ENCODE measurements at places on chromosomes 12 and 14.

DNA sequence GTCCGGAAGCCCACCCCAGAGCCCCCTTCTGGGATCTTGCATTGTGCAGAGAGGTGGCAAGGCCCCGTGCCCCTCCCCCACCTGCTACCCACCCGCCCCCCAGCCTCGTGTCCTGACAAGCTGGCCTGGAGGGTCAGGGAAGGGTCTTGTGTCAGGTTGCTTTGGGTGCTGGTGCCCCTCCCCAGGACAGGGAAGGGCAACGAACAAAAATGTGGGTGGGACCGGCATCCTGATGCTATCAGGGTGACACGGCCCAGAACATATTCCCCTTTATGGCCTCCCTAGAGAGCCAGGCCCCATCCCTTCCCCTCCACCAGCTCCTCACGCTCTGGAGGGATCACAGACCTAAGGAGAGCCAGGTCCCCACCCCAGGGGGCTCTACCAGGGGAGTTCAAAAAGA lies 38.7 kb upstream of the TMEM179 start:
- DNase-seq, result no peak

- DNase-seq, result no peak
Observed at GRCh38 chr14:58864751-58865513, 227.2 kb downstream of the DACT1 start.

DNA sequence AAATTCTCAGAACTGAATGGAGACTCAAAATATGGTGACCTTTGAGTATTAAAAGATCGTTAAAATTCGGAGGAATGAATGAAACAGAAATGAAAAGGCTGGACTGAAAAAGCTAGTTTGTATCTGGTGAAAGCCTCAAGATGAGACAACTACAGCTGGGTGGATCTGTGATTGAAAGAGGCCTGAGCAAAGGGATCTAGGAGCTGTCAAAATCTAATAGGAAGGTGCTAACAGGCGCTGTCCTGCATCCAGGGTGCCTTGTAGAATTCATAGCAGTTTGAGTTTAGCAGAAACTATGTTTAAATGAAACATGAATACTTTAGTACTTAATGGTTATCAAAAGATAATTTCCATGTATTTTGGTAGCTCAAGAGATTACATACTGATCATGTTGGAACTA lies 2.3 kb downstream of the YY1 start:
- DNase-seq, result no peak

DNA sequence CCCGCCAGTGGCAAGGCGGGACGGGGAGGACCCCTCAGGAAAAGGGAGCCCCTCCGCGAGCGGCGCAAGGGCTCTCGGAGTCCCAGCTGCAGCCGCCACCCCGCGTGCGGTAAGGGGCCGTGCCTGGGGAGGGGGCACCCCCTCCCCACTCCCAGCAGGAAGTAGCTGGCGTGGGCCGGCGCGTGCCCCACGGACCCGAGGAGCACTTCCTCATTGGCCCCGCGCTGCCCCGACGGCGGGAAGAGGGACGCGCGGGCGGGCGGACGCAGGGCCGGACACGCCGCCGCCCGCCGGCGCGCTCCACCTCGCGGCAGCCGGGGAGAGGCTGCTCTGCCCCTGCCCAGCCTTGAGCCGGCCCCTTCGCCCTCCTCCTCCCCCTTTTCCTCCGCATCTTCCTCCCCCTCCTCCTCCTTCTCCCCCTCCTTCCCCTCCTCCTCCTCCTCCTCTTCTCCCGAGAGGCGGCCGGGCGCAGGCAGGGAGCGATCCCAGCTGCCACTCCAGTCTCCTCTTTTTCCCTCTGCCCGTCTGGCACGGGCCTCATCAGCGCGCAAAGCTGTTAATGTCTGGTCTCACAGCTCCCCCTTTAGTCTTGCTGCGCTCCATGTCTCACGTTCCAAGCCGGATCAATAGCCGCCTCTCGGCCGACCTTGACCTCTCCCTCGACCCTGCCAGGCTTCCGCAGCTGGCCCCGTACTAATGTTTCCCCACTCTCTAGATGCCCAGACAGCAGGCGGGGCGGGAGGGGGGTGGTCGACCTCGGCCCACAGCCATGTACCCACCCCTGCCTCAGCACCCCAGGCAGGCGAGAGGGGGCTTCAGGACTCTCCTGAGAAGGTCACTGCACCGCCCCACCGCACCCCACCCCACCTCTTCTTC lies 2.6 kb upstream of the BCL11B start:
- no peak for DNase-seq

DNA sequence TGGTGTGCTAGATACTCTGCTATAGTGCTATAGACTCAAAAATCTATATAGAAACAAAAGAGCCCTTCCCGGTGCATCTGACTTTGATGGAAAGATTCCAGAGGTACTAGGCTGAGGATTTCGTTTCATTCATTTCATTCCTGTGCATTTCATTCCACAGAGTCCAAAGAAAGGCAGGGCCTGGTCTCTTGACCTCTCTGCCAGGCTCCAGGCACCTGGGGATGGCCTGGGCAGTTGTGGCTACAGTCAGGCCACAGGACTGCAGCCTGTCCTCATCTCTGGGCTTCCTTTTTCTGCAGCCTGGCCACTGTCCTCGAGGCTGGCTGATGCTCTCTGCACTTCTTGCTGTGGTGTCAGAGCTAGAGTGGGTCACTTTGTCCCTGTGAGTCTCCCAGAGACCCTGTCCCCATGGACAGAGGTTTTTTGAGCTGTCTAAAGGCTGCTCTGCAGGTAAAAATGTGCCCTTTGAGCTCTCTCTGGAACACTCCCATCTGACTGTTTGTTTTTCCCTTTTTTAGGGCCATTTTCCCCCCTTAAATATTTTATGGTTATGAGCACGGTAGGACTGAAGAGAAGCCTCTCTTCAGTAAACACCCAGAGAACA lies 3.2 kb upstream of the VDR start:
- no peak for DNase-seq

DNA sequence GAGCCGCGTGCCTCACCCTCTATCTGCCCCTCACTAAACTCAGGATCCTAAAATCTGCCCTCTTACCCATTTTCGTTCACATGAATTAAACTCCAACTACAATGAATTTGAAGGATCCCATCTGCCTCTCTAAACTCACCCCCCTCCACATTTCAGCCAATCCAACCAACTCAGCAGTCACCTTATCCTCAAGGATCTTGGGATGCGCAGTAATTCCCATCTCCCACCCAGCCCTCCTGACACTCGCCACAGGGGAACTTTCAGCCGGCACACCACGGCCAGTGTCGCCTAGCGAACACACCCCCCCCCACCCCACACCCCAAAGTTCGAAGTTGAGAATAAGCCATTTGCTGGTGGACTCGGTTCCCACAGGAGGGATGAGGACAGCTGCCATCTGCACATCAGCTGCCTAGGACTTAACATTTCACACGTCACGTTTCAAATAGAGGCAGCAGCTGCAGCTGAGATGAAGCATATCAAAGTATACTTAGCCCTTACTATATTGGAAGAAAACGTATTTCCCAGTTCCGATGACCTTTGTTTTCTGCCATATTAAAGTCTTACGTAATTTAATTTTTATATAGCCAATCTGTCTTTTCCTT lies 8.7 kb upstream of the SELPLG start:
- no peak for DNase-seq

GRCh38 chr12:65934480-65935115 lies 110.3 kb downstream of the HMGA2 start:
- no peak for DNase-seq

DNA sequence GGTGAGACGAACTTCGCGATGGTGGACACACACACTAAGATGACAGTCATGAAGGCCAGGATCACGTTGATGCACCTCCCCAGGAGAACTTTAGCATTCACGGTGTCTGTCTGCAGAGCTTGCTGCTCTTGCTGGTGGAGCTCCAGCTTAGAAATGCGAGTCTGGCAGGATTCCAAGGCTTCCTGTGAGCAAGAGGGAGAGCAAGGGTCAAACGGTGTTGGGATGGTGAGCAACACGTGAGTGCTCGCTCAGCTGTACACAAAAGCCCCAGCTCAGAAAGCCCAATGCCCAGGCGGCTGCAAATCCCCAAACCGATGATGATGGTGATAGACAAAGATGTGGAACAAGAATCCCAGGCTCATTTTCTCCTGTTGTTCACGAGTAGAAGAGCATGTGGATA lies 78.8 kb downstream of the TMCC3 start:
- no peak for DNase-seq

DNA sequence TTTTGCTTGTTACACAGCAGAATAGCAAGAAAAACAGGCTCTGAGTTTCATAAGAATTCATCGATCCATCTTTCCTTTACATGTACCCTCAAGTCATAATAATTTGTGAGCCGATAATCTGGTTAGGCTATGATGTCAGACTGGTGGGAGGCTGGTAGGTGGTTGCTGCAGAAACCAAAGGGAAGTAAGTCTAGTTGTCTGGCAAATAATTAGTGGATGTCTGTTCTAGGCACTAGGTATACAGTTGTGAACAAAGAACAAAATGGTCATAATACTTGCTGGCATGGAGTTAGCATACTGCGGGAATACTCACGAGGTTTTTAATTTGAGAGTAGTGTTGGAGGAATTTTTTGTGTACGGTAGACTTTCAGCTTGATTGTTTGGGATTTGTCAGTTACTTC lies 8.8 kb downstream of the SUSD6 start:
- no peak for DNase-seq

- DNase-seq, result no peak
Observed at GRCh38 chr12:49451468-49452259, 84.4 kb downstream of the SPATS2 start.

GRCh38 chr12:105659355-105660075 lies 329.0 kb downstream of the C12orf75 start:
- DNase-seq, result no peak

DNA sequence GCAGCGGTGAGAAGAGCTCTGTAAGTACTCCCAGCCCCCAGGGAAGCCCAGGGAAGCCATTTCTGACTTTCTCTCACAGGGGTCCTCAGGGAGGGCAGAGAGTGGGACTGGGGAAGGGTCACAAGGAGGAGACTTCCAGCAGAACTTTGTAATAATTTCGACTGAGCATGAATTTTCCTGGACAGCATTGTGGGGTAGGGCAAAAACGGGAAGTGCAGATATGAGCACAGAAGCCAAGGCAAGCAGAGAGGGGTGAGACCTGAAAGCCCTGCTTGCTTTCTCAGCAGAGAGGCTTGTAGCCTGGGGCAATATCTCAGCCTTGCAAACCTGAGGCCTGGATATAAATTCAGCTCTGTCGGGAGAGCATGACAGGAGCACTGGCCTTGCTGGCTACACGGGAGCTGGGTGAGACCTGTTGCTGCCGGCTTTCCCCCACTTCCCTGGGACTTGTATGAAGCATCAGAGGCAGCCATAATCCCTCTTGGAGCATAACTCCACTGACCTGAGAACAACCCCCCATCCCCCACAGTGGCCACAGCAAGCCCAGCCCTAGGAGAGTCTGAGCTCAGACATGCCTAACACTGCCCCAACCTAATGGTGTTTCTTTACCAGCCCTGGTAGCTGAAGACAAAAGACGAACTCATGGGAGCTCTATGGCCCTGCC lies 9.8 kb upstream of the IQSEC3 start:
- DNase-seq, result no peak

- no peak for DNase-seq
Observed at GRCh38 chr12:74241341-74241740, 296.3 kb upstream of the ATXN7L3B start.

DNA sequence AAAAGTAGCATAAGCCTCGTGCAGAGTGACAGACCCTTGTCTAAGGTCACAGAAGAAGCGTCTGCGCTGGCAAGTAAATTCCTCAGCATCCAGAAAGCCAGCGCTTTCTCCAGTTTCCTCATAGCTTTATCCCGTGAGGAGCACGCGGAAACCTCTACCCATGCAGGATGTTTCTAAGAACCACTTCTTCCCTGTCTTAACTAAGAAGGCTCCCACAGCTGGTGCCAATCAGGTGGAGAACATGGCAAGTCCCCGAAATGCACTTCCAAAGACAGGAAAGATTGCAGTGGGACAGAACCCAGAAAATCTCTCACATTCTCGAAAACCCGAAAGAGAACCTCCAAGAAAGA lies 968 bp upstream of the ARID4A start:
- DNase-seq, result no peak

DNA sequence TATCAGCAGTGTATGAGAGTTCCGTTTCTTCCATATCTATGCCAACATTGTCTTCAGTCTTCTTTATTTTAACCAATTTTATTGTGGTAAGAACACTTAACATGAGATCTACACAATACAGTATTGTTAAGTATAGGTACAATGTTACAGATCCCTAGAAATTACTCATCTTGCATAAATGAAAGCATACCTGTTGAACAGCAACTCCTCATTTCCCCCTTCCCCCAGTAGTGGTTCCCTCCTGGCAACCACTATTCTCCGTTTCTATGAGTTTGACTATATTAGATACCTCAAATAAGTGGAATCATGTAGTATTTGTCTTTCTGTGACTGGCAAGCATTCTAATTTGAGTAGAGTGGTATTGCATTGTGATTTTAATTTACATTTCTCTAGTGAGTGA lies 150.5 kb downstream of the CRADD start:
- no peak for DNase-seq

- no peak for DNase-seq
Observed at GRCh38 chr14:92105073-92105892, 1.1 kb downstream of the ATXN3 start.

- no peak for DNase-seq
Observed at GRCh38 chr12:112806721-112807120, 15.2 kb downstream of the RPH3A start.

DNA sequence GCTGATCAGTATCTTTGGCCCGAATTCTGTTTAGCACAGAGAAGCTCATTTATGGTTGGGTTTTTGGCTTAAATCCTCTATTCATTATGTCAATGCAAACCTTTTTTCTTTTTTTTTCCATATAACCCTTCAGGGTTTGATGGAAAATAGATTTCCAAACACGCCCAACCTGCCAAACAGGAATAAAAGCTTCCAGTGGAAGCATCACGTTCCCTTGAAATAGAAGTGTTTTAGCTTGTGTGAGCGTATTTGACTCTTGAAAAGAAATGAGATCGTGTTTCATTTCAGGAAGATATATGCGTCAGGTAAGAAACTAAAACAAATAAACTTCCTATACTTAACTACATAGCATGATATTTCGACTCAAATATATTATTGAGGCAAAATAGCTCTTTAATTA lies at the start of gene PIK3C2G:
Gene PIK3C2G, plus strand, starts transcription at position 246 of the 400 bp plus-strand sequence. CDS start 20,564 bp downstream, outside the sequence.
- DNase-seq, result no peak

DNA sequence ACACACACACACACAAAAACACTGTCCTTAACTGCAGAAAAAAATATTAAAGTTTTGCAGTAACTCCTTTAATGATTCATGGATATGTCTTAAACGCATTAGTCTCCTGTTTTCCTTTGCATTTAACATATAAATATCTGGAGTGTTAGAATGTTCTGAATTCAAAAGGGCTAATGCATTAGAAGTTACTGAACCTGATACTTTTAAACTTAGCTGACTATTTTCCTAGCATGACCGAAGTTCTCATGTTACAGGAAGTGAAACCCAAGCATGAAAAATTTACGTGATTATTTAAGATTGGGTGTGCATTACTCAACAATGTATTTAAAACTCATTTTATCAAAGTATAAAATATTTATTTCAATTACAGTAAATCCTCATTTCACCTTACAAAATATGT lies 791.2 kb downstream of the FLRT2 start:
- DNase-seq, result no peak

Measured in stimulated activated CD8-positive, alpha-beta memory T cell treated with anti-CD3 and anti-CD28 coated beads, Interleukin-2, amount 100 ng/mL, for 1 hour (primary cell).